Stimulated activated CD8-positive, alpha-beta memory T cell treated with anti-CD3 and anti-CD28 coated beads, Interleukin-2, amount 100 ng/mL, for 1 hour (primary cell): ENCODE measurements at places on chromosomes 6 and 20.

DNA sequence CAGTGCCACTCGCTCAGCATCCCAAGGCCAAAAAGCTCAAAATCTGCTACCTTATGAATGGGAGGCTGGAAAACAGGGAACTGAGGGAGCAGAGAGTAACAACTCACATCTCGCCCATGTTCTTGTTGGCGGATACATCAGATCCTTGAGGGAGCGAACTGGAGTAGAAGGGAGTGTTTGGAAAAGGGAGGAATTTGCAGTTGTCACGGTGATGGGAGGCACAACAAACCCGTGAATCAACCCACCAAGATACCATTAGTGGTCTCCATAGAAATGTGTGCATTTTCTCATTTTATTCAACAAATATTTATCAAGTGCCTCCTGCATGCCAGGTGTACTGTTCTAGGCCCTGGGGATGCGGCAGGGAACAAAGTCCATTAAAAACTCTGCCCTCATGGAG, 212.1 kb downstream of the EYA2 start:
- DNase-seq: no peak

- DNase-seq: no peak
Measured at GRCh38 chr6:56949925-56950495, 4.9 kb upstream of the BEND6 start.

DNA sequence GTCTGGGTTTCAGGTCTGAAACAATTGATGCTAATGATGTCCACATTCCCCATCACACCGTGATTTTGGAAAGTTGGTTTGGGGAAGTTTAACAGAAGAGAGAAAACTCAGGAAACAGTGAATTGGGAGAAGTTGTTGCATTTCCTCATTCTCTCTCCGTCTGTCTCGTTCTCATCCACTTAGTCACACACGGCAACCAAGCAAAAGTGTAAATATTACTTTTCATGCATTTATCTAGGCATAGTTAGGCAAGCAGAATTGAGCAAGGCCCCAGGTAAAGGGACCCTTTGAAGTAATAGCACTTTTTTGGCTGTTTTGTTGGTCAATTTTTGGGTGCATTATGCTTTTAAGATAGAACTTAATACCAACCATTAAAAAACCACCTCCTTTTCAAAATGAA, 137.0 kb upstream of the SULF2 start:
- DNase-seq: no peak

DNA sequence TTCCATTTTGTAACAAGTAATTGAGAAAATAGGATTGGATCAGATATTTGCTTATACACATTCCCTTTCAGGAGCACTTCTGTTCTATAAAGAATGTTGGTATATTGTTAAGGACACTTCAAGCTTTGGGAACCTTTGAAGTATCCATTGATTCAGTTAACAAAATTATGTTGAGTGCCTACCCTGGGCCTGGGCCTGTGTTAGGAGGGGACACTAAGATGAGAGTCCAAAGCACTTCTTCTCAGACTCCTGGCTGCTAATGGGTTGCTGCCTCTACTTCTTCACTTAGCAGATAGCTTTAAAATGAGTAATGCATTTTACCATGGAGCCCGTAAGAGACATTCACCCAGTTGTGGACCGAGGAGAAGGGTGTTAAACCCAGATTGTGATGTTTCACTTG, 40.3 kb downstream of the PTPN1 start:
- no peak for DNase-seq

GRCh38 chr6:149209871-149210775, 107.4 kb upstream of the TAB2 start:
- no peak for DNase-seq

DNA sequence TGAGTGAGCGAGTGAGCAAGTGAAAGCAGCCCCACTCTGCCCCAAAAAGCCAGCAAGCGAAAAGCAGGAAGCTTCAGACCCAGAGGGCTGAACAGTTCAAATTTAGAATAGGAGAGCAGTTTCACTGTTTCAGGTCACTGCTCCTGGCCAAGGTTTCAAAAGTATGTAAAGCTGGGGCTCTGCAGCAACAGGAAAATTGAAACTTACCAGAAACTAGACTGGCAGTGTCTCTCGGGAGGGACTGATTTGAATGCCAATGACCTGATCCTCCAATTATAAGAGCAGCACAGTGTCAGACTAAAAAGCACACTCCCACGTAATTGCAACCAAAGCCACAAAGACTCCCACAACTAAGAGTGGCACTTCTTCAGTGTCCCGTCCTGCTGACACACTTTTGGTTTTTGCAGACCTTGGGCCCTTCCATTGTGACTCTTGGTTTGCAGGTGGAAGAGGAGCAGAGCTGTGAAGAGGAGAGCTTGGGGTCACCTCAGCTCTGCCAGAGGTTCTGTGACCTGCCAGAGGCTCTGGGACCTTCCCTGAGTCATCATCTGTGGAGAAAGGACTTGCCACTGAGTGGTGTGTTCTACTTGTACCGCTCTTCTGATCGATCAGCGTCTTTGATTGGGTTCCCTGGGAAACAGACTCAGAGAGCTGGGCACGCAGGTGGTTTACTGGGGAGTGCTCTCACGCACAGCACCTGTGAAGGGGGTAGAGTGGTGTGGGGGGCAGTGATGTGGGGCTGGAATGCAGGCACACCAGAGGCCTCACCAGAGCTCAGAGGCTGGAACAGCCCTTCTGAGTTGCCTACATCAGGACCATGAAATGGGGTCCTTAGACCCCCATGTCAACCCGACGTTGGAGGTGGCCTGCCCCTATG, 52.7 kb upstream of the PTGIS start:
- no peak for DNase-seq
